ENCODE measurements at places on chromosomes 4 and X.

- no peak for DNase-seq
These were observed 71.7 kb downstream of the YIPF6 start for GRCh38 chrX:68570598-68570997.

DNA sequence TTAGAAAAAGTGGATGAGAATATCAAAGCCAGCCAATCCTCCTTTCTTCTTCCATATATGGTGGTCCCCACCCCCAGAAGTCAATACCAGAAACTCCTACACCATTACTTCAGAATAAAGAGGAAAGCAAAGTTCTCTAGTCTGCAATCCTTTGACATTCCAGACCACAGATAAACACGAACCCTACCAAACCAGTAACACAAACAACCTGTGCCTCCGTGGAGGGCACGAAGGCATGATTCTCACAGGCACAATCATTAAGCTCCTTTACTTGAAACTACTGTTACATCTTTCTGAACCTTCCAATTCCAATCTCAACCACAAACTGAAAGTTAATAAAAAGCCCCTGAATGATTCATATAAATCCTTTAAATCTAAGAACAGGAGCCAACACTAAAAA, 16.3 kb downstream of the MAML3 start:
- no peak for DNase-seq

GRCh38 chrX:41085878-41086626, 807 bp downstream of the USP9X start:
- DNase-seq: no peak

DNA sequence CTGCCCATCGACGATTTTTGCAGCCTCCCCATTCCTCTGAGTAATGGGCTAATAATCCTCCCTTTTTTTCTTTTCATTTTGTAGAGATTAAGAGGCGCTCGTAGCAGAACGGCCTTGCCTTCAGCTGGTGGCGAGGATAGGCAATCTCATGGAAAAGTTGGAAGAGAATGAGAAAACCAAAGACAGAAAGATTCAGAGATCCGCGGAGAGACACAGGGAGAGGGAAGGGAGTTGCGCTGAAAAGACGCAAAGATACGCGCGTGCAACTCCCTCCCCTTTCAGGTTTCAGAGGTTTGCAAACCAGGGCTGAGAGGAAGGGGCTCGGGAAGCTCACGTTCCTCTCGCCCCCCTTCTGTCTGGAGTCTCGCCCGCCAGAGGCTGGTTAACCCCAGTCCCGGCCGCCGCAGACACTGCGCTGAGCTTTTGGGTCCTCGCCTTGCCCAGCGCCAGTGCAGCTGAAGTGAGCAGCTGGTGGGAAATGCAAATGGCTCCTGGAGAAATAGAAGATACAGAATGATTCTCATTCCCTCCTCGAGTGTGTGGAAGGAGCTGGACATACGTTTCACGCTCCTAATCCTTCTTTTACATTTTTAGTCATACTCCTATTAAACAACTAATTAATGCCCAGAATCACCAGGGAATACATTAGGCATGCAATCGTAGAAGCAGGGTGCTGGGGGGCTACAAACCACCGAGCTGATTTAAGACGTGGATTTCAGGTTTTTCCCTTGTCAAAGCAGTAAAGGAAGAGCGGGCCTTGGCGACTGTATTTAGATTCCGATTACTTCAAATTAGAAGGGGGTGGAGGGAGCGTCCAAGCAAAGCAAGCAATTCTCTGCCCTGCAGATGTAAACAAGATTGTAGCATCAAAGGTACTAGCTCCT, 16.6 kb upstream of the PITX2 start:
- no peak for DNase-seq

DNA sequence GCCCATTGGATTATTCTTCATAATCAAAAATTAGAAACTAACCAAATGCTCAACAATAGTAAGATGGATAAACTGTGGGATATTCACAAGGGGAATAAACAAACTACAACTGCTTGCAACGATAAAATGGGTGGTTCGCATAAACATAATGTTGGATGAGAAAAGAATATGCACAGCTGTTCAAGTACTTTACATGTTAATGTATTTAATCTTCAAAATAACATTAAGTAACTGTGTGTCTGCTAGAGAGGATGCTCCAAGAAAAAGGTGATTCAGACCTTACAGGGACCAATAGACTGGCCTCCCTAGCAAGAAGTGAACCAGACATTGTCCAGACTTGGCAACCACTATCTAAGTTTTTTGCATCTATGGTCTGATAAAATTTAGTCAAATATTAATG, 2.3 kb downstream of the PFKFB1 start:
- no peak for DNase-seq

DNA sequence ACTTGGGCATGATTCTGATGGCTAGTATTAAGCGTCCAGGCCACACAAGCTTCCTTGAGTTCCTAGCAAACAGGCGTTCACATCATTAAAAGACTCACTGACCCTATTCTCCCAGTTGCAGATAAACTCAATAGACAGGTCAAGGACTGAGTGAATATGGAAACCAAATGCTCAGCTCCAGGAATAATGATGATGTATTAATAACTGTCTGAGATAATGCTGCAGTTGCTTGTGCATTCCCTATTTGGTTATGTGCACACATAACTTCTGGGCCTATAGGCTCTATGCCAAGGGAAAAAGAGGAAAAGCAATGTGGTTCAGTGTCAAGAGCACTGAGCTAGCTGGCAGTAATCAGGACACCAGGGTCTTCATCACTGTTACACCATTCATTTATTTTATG, 3.5 kb downstream of the RAB9B start:
- DNase-seq: no peak
